KG1 (cell line): ENCODE measurements at places on chromosomes 4 and X.

- no peak for DNase-seq
Observed at GRCh38 chr4:108922191-108922590, 159.3 kb upstream of the ETNPPL start.

DNA sequence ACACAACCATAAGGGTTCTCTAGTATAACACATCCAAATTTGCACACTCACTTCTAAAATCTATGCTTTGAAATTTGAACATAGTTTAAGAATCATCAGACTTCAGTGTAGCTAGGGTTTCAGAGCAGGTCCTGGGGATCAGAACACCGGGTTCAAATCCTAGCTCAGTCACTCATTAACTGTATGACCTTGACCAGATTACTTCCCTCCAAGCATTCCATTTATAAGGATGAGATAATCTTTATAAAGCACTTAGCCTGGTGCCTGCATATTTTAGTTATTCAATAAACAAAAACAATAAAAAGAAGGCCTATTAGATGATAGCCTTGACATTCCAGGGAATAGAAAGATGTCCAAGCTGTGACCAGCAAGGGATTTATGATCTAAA lies 4.8 kb upstream of the STBD1 start:
- DNase-seq = no peak

GRCh38 chrX:38692961-38693360 lies 108.3 kb upstream of the MID1IP1 start:
- no peak for DNase-seq

DNA sequence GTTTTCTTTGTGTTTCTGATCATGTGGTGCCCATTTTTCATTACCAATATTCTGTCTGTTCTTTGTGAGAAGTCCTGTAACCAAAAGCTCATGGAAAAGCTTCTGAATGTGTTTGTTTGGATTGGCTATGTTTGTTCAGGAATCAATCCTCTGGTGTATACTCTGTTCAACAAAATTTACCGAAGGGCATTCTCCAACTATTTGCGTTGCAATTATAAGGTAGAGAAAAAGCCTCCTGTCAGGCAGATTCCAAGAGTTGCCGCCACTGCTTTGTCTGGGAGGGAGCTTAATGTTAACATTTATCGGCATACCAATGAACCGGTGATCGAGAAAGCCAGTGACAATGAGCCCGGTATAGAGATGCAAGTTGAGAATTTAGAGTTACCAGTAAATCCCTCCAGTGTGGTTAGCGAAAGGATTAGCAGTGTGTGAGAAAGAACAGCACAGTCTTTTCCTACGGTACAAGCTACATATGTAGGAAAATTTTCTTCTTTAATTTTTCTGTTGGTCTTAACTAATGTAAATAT lies 110.4 kb downstream of the IL13RA2 start:
- no peak for DNase-seq

DNA sequence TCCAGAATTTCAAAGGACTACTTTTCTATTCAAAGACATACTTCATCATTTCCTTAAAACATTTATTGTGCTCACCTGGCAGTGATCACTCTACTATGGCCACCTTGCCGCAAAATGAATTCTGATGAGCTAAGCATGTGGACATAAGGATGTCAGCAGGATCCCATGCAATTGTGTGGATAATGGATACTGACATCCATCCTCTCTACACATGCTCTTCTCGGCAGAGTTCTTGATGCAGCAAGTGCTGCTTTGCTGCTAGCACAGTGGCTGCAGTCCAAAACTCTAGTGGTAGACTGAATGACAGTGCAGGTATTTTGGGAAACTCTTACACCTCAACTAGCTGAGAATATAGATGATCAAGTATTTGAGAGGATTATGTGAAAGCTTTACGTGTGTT lies 168.0 kb downstream of the BANK1 start:
- DNase-seq = no peak

GRCh38 chr4:85808864-85809263 lies 333.9 kb downstream of the ARHGAP24 start:
- DNase-seq = no peak

GRCh38 chrX:1150569-1151347 lies 61.7 kb downstream of the CRLF2 start:
- no peak for DNase-seq

- no peak for DNase-seq
Observed at GRCh38 chr4:2823671-2824328, 19.8 kb upstream of the ADD1 start.

- no peak for DNase-seq
Observed at GRCh38 chrX:135416546-135416945, 5.2 kb upstream of the SMIM10L2A start.

GRCh38 chr4:30386266-30386895 lies 333.8 kb upstream of the PCDH7 start:
- DNase-seq = no peak

GRCh38 chrX:71450433-71451106 lies 82.3 kb upstream of the OGT start:
- no peak for DNase-seq

- no peak for DNase-seq
Observed at GRCh38 chr4:1359144-1359501, 12.1 kb downstream of the UVSSA start.

DNA sequence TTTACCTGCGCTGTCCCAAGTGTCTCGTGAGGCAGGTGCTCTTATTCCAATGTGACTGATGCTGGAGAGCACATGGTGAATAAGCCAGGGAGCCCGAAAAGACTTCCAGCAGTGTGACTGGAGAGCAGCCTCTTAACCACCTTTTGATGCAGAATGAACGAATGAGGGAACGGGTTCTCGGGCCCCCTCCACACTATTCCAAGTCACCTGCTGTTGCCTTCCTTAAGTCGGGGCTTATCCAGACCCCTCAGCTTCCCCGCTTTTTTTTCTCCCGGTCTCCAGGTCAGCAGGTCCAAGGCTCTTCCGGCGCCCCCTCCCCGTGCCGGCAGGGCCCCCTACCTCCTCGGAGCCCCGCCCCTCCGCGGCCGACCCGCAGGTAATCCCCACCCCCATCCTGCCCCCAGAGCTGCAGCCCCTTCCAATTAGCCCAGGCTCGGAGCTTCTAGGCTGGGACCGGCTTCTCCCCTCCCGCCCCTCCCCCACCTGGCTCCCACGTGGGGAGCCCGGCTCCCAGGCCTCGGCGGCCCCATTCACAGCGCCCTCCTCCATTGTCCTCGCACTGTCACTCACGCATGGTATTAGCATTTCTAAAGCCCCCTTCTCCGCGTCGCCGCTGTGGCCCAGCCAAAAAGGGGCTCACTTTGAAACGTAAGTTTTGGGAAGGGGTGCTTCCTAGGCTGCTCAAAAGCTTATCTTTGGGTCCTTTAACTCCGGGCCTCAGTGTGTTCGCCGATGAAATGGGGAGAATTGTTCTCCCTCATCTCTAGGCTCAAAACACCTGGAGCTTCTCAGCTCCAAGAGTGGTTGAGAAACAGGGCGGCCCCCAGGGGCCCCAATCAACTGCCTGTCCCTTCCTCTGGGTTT lies 56.2 kb upstream of the PJA1 start:
- no peak for DNase-seq

DNA sequence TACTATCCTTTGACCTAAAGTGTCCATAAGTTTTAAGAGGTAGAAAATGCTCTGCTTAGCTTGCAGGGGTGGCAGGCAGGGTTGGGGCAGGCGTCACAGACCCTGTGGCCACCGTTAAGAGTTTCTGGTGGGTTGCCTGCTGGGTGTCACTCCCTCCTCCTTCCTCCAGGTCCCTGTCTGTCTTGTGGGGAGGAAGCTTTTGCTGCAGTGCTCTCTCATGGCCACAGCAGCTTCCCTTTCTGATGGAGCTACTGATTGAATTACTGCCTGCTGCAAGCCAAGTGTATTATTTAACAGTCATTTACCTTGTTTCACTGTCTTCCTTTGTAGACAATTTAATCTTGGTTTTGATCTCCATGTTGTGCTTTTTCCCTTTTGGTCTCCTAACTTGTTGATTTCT lies 384.6 kb downstream of the IDS start:
- no peak for DNase-seq

DNA sequence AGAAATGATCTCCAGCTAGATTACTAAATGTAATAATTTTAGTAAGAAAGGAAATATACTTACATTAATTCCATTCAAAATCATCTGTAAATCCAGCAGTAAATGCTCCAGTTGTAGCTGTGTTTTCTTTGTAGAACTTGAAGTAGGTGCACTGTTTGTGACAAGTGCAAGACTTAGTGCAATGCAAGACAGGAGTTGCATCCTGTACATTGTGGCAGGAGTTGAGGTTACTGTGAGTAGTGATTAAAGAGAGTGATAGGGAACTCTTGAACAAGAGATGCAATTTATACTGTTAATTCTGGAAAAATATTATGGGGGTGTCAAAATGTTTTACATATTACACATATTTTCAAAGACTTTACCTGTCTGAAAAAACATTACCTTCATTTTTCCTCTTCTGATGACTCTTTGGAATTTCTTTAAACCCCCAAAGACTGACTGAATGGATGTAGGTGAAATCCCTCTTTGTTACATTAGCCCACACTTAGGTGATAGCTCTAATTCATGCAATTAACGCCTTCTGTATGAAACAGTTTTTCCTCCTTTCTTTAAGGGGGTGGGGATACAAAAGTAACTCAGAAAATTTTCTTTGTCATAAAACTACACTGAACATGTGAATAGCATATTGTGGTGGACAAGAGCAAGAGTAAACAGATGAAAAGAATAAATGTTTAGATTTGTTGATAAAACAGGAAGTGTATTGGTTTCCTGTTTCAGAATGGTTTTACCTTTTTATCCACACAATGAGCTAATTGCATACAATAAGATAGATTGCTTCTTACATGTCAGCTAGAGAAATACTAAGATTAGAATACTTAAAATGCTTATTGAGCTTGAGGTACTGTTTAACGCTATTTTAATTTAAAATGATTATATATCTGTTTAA lies at the start of gene IL2:
Gene IL2 (minus strand): TSS at position 495 of the 886 bp plus-strand sequence. CDS start 285 bp downstream, at position 210.
- DNase-seq = no peak

DNA sequence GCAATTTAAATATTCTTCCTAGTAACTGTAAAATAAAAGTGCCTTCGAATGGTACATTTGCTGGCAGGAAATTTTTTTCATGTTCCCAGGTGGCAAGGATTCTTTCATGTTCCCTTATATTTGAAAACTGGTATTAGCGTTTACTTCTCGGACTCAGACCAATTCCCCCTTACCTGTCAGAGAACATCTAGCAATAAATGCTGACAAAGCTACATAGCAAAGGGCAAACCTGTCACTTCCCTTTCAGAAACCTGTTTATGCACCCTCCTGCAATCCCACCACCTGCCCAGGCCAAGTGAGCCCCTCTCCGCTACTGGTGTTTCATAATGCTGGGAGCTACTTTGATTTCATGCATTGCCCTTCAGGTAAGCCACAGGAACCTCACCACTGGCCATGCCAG lies 98.2 kb downstream of the HPRT1 start:
- DNase-seq = no peak

GRCh38 chrX:153725039-153725831 lies 579 bp downstream of the ABCD1 start:
- DNase-seq = no peak

DNA sequence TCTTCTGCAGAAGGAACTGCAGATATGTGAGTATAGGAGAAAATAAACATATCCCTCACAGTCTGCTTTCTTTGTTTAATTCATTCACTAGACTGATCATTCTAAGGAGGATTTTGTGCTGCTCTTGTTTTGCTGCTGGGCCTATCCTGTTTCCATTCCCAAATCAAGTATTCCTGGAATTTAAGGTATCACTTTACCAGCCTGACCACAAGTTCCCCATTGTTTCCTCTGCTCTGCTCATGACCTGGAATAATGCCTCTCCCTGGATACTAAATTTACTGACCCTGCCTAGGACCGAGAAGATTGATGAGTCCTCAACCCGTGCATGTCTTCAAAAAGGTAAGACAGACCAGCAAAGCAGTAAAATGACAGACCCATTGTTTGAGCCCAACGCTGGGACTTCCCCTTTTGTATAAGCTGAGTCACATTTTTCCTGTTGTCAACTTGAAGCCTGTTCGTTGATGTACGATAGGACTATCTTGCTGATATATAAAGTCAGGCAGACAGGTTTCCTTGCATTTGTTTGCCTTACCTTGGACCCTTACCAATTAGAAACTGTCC lies 85.5 kb upstream of the TET2 start:
- DNase-seq = peak; percentile 52

- no peak for DNase-seq
Observed at GRCh38 chr4:120557372-120557771, 365.2 kb downstream of the PRDM5 start.

DNA sequence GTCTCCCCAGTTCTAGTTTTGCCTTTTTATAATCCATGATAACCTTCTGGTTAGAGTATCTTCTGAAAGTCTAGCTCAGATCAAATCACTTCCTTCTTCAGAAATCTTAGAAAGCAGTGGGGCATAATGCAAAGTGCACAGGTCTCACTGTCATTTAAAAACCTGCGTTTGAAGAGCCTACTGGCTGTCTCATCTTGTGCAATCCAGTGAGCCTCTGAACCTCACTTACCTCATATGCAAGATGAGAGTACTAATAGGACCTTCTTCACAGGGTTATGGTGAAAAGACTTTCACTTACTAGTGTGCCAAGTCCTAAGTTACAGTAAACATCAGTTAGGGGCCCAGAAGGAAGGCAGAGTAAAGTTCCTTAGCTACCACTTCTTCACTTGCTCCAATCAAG lies 131.4 kb downstream of the ENOX2 start:
- DNase-seq = no peak

- DNase-seq = no peak
Observed at GRCh38 chr4:4969298-4969697, 50.0 kb downstream of the CYTL1 start.
